Breast epithelium (tissue), 4 donors: ENCODE measurements at places on chromosomes 11 and 22.
A peak's percentile ranks its signal among the peaks of the same experiment; 100 is the strongest.

DNA sequence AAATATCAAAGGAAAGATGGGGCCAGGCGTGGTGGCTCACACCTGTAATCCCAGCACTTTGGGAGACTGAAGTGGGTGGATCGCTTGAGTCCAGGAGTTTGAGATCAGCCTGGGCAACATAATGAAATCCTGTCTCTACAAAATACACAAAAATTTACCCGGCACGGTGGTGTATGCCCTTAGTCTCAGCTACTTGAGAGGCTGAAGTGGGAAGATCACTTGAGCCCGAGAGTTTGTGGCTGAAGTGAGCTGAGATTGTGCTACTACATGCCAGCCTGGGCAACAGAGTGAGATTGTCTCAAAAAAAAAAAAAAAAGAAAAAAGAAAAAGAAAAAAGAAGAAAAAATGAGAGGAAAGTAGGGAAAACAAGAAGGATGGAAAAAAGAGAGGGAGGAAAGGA is 3.8 kb upstream of the TRIM6 start:
- H3K36me3 ChIP-seq = no peaks in the 10 kb centered on the region
- H3K27me3 ChIP-seq = no peaks in the 10 kb centered on the region
- H3K27ac ChIP-seq = no peak overlapping the region
- H3K4me3 ChIP-seq = no peak overlapping the region
- no peaks in the 10 kb centered on the region for H3K4me1 ChIP-seq
- DNase-seq = no peak

DNA sequence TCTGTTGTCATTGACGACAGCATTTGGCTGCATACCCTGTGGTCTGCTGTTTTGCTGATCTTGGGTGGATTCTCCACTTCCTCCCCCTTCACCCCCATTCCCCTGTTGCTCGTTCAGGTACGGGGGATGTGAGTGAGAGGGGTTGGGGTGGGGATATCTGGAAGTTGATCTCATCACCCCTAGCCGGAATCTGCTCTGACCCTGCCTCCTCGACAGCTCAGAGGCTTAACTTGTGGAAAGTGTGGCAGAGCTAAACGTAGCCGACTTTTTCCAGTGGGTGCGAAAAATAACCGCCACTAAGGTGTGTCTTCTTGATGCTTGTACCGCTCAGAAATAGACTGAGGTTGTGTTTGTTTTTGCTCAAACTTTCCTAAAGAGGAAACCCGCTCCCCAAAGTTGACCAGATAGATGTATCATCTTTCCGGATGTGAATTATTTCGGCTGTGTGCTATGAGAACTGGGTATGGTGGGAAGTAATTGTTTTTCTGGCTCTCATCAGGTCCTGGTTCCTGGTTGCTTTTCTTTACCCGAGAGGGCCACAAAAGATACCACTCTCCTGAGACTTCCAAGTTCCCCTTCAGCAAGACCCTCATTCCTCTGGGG is 6.6 kb downstream of the ZBTB16 start:
- H3K27ac ChIP-seq = no peak overlapping the region
- peaks cover 3% of the 10 kb centered on the region for H3K36me3 ChIP-seq
- no peak for DNase-seq
- peak overlapping the region; percentile 85 for H3K4me3 ChIP-seq
- H3K4me1 ChIP-seq = peaks cover 8% of the 10 kb centered on the region
- H3K27me3 ChIP-seq = no peaks in the 10 kb centered on the region

DNA sequence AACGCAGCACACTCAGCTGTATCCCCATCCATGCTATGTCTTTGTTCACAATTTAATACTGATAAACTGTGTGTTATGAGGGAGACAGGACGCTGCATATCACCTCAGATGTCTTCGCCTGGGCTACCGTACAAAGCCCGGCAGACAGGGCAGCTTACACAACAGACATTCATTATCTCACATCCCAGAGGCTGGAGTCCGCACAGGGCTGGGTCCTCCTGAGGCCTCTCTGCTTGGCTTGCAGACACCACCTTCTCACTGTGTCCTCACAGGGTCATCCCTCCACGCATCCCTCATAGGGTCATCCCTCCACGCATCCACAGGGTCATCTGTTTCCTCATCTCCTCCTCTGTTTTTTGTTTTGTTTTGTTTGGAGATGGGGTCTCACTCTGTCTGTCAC is 61.2 kb downstream of the SHANK2 start:
- H3K4me1 ChIP-seq = no peaks in the 10 kb centered on the region
- H3K4me3 ChIP-seq = no peak overlapping the region
- no peak overlapping the region for H3K27ac ChIP-seq
- no peaks in the 10 kb centered on the region for H3K27me3 ChIP-seq
- peak; percentile 25 for DNase-seq
- no peaks in the 10 kb centered on the region for H3K36me3 ChIP-seq

GRCh38 chr22:33722816-33723215 is 197.5 kb downstream of the LARGE1 start:
- no peaks in the 10 kb centered on the region for H3K27me3 ChIP-seq
- H3K4me1 ChIP-seq = no peaks in the 10 kb centered on the region
- H3K36me3 ChIP-seq = no peaks in the 10 kb centered on the region
- no peak overlapping the region for H3K27ac ChIP-seq
- no peak for DNase-seq

DNA sequence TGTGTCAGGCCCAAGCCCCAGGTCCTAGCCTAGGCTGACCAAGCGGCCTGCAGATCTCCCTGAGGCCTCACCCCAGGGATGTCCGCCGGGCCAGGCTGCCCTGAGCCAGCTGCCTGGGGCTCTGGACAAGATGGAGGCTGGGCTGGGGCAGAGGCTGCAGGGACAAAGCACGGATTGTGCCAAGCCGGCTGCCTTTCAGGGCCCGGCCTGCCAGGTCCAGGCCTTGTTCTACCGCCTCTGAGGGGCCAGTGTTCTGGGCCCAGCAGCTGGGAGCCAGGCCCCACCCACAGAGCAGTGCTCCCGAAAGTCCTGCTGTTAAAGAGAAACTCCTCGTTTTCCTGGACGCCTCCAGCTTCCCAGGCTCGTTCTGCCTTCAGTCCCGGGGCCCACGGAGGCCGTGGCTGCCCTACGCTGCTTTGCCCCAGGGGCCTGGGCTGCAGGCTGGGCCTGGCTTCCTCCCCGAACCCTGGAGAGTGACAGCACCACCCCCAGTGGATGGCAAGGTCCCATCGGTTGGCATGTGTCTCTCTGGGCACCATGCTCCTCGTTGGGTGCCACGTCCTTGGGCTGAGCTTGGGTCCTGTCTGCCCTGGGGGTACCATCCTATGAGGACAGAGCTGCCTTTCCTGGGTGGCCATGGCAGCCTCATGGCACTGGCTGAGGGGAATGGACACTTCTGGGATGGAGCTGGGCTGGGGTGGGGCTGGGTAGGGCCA is 7.6 kb downstream of the BRSK2 start:
- H3K27me3 ChIP-seq = peaks cover 48% of the 10 kb centered on the region
- no peak overlapping the region for H3K4me3 ChIP-seq
- no peak for DNase-seq
- H3K27ac ChIP-seq = no peak overlapping the region

DNA sequence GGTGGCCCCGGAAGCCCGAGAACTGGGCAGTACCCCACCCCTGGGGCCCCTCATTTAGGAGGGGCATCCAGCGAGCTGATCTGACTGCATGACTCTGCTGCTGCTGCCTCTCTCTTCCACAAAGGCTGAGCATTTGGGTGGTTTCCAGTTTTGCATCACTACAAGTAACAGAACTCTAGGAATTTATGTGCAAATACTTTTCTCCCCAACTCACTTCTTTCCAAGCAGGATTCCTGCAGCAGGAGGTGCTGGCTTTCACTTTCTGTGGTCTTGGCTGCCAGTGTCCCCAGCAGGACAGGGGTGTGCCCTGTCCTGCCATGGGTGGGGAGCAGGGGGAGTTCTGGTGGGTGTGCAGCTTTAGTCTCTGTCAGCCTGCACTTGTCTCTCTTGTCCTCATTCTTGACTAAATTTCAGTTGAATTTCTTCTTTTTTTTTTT is 21.2 kb downstream of the UPB1 start:
- no peaks in the 10 kb centered on the region for H3K27me3 ChIP-seq
- H3K4me3 ChIP-seq = no peak overlapping the region
- H3K36me3 ChIP-seq = no peaks in the 10 kb centered on the region

DNA sequence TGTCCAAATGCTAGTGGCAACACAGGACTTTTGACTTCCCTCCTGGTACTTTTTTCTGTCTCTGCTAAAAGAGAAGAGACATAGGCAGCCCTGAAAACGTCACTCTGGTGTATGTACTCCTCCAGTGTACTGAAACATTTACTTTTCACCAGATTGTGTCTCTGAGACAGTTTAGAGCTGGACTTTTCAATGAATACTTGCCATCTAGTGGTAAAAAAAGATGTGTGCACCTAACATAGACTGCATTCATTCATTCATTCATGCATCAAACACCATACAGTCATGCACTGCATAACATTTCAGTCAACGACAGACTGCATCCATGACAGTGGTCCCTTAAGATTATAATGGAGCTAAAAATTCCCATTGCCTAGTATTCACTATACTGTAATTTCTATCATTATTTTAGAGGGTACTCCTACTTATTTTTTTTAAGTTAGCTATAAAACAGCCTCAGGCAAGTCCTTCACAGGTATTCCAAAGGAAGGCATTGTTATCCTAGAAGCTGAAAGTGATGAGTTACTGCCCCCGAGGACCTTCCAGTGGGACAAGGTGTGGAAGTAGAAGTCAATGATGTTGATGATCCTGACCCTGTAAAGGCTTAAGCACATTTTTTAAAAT is 186.2 kb downstream of the SPON1 start:
- no peaks in the 10 kb centered on the region for H3K36me3 ChIP-seq
- H3K27ac ChIP-seq = no peak overlapping the region
- H3K27me3 ChIP-seq = no peaks in the 10 kb centered on the region
- H3K4me3 ChIP-seq = no peak overlapping the region

GRCh38 chr11:11810764-11811726 is 30.7 kb upstream of the USP47 start:
- H3K27me3 ChIP-seq = no peaks in the 10 kb centered on the region
- H3K36me3 ChIP-seq = no peaks in the 10 kb centered on the region
- no peak overlapping the region for H3K4me3 ChIP-seq
- no peak for DNase-seq
- H3K4me1 ChIP-seq = no peaks in the 10 kb centered on the region
- H3K27ac ChIP-seq = no peak overlapping the region

DNA sequence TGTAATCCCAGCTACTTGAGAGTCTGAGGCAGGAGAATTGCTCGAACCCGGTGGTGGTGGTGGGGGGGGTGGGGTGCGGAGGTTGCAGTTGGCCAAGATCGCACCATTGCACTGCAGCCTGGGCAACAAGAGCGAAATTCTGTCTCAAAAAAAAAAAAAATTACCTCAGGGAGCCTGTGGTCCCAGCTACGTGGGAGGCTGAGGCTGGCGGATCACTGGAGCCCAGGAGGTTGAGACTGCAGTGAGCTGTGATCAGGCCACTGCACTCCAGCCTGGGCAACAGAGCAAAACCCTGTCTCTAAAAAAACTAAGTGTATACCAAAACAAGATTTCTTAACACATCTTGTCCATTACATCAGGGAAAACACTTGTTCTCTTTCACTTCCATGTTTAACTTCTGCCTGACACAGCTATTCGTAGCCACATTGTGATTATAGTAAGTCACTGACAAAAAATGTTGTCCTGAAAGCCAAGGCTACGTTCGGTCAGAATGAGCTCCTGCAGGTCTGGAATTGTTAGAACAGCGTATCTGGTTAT is 1.4 kb downstream of the TMEM80 start:
- H3K4me1 ChIP-seq = peaks cover 30% of the 10 kb centered on the region
- peak overlapping the region; percentile 100 for H3K27ac ChIP-seq
- H3K36me3 ChIP-seq = no peaks in the 10 kb centered on the region

- H3K4me3 ChIP-seq = no peak overlapping the region
- H3K4me1 ChIP-seq = peaks cover 3% of the 10 kb centered on the region
- H3K27me3 ChIP-seq = no peaks in the 10 kb centered on the region
- H3K36me3 ChIP-seq = no peaks in the 10 kb centered on the region
- no peak overlapping the region for H3K27ac ChIP-seq
Measured at GRCh38 chr11:117226388-117227385, 5.2 kb downstream of the PCSK7 start.

DNA sequence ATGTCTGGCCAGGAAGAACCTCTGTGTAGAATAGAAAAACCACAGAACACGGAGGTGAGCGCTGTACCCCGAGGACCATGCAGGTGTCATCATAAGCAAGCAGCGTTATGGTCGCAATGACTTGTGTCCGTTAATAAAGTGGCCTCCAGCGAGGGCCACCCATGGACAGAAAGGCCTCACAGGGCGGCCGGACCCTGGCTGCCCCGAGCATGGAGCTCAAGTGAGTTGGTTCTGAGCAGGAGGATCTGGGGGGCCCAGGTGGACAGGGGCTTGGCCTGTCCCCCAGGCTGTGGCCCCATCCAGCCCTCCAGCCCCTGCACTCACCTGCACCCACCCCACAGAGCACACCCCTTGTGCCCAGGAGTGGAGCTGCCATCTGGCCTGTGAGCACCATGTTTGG is 133.8 kb downstream of the BRD1 start:
- H3K27ac ChIP-seq = no peak overlapping the region
- no peaks in the 10 kb centered on the region for H3K4me1 ChIP-seq
- peaks cover 41% of the 10 kb centered on the region for H3K27me3 ChIP-seq
- no peak overlapping the region for H3K4me3 ChIP-seq

- DNase-seq = no peak
- no peak overlapping the region for H3K27ac ChIP-seq
- H3K4me3 ChIP-seq = no peak overlapping the region
- no peaks in the 10 kb centered on the region for H3K4me1 ChIP-seq
- H3K27me3 ChIP-seq = no peaks in the 10 kb centered on the region
Measured at GRCh38 chr11:122516686-122517085, 138.8 kb upstream of the UBASH3B start.

DNA sequence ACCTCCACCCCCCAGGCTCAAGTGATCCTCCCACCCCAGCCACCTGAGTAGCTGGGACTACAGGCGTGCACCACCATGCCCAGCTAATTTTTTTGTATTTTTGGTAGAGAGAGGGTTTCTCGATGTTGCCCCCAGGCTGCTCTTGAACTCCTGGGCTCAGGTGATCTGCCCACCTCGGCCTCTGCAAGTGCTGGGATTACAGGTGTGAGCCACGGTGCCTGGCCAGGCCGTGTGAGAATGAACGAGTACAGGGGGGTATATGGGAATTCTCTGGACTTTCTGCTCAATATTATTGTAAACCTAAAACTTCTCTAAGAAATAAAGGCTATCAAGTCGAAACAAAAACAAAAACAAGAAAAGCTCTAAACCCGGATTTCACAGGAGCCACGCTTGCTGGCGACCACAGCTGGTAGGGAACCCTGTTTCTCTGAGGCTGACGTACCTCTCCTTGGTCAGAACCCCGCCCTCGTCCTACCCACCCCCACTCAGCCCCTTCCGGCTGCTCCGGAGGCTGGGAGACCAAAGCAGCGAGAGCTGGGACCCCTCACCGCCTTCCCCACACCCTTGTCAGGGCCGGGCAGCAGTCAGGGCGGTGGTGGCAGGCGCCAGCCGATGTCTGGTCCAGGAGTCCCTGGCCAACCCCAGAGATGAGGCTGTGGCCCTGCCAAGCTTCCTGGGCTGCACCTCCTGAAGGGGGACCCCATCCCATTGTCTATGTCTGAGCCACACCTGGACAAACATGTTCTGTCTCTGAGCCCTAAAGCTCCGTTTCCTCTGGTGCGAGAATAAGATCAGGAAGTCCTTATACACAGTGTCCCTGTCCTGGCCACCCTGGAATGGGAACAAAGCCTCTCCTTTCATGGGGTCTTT is 52.1 kb downstream of the LINC01488 start:
- H3K27me3 ChIP-seq = no peaks in the 10 kb centered on the region
- H3K36me3 ChIP-seq = no peaks in the 10 kb centered on the region
- H3K4me3 ChIP-seq = no peak overlapping the region
- no peaks in the 10 kb centered on the region for H3K4me1 ChIP-seq
- DNase-seq = no peak
